ENCODE measurements at places on chromosomes 6 and 20.

- DNase-seq: no peak
Measured at GRCh38 chr20:16533502-16533901, 39.7 kb downstream of the KIF16B start.

- DNase-seq: no peak
Measured at GRCh38 chr6:39879535-39879934, 54.7 kb downstream of the MOCS1 start.

DNA sequence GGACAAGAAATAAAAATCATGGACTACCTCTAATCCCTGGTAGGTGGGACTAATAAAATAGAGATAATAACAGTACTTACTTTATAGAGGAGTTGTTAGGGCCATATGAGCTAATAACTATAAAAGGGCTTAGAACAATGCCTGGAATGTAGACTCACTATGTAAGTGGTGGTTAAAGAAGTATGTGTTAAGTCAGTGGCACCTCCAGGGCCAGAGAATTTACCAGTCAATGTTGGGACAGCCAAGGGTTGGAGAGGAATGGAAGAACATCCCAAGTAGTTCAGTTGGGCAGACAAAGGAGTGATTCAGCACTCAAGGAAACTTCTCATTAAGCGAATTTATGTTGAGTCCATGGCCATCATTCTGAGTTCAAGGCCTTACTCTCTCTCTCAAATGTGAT is 116.8 kb downstream of the OTOR start:
- DNase-seq: no peak

DNA sequence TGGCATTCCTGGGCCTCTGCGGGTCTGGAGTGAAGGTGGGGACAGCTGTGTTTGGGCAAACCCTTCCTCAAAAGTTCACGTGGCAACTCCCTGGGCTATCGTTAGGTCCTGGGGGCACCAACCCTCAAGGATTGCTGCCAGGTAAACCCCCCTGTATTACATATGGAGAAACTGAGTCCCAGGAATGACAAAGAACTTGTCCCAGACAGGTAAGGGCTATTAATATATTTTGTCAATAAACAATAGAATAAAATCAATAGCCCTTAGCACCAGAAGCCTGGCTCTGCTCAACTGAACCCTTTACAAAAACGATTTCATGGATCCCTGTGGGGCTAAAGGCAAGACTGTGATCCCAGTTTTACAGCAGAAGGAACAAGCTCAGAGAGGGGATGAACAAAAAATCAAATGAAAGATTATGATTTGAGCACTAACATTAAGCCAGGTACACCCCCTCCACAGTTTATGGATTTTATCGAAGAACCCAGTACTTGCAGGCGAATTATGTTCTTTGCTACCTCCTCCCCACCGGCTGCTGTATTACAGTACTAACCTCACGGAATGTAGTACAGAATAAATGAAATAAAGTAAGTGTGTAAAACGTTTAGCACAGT is 2.7 kb downstream of the ID1 start:
- no peak for DNase-seq

- DNase-seq: no peak
Measured at GRCh38 chr6:149962461-149963211, 1.1 kb upstream of the ULBP1 start.

Data from stimulated activated CD8-positive, alpha-beta memory T cell treated with anti-CD3 and anti-CD28 coated beads, Interleukin-4, amount 100 ng/mL, for 24 hours (primary cell).